ENCODE measurements at places on chromosomes 7 and 10.

DNA sequence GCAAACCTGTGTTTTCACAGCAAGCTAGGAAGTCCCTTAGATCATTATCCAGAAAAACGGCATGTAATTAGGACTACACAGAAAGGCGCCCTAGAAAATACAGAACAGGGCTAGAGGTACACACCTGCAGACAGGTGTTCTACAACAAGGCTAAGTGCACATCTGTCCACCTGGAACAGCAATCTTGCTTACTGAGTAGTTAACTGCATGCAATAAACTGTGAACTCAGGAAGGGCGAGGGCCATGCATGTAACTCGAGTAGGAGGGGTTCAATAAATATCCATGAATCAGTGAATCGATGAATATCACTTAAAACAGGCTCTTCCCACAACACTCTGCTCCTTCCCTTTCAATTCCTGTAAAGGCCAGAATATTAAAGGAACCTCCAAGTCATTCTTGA lies 22.0 kb downstream of the FAM171A1 start:
- no peak for DNase-seq

DNA sequence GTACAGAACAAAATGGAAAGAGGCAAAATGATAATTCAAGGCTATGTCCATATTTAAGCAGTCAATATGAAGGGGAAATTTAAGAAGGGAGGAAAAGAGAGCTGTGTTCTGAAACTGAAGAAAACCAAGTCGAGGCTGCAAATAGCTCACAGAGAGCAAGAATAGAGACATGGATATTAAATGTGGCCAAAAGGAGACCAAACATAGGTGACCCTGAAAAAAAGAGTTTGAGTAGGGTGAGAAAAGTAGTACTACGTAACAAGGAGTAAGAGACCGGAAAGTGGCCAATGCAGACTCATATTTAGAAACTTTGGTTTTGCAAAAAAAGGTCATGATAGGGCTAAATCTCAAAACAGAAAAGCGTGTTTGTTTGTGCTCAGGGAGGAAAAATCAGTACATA lies 84.6 kb downstream of the GNAT3 start:
- no peak for DNase-seq

DNA sequence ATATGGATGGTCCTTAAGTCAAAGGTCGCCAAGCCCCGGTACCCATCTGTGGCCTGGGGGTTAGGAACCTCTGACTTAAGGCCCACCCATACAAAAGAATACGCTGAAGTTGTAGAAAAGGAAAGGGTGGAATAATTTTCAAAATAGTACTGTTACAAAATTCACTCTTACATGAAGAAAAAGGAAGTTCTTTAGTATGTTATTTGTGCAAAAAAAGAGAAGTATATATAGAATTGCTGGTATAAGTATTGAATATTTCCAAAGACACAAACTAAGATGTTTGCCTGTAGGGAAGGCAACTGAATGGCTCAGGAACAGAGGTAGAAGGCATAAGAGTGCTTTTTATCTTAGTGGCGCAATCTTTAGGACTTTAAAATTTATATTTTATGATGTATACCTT lies 78.7 kb downstream of the PRLHR start:
- DNase-seq: no peak

DNA sequence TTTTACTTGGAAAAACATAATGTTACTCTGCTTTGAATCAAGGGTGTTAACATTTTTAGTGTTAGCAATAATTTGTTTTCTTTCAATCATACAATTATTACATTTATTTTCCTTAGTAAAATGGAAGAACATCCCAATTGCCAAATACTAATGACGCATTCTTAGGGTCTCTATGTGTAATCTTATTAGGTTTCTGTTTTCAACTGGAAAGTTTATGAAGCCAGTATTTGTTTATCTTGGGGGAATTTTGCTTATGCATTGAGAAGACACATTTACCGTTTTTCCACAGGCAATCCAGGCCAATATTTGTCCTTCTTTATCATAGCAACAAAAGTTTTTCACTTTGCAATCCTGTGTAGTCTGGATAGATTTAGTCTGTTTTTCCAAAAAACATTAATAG lies 134.5 kb downstream of the CPED1 start:
- no peak for DNase-seq

- no peak for DNase-seq
Measured at GRCh38 chr10:28111712-28112111, 112.8 kb upstream of the ODAD2 start.

- no peak for DNase-seq
Measured at GRCh38 chr10:80579181-80579763, 41.6 kb downstream of the SH2D4B start.

DNA sequence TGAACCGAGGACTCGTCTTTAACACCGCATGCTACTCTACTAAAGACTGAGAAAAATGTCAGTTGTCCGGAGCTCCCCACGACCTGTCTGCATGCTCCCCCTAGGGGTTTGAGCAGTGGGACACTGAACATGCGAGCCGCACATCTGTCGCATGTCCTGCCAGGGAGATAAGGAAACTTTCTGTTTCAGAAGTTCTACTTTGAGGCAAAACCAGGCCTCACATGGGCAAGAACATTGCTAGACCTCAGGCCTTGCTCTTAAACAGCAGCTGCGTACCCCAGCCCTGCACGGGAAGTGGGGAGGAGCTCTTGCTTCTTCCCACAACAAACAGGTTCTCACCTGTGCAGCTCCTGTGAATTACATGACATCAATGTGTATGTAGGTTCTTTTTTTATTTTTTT lies 30.3 kb upstream of the HERPUD2 start:
- DNase-seq: no peak

DNA sequence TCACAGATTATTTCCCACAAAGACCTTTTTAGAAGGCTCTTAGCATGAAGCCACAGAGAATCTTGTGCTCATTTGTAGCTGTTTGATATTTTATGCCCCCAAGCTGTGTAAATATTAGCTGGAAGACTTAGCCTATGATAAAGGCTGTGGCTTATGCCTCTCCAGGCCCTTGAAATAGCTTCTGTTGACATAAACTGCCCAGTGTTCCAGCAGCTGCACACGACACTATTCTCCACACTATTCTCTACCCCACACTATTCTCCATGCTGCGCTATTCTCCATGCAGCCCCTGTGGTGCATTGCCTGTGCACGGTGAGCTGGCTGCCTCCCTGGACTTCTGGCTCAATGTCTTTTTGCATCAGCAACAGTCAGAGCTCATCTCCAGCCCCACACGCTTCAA lies 13.1 kb downstream of the DDC start:
- no peak for DNase-seq

GRCh38 chr7:52723606-52724005 lies 311.8 kb upstream of the POM121L12 start:
- no peak for DNase-seq

DNA sequence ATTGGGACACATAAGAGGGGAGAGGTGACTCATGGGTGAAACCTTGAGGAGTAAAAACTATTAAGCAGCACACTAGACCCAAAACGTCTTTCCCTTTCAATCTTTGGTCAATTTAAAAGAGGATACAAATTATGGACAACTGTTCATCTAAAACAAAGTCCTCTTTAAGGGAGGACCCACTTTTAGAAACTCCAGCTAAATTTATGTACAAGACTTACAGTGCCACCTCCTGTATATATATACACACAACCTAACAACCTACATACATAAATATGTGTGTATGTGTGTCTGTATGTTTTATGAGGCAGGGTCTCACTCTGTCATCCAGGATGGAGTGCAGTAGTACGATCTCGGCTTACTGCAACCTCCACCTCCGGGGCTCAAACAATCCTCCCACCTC lies 18.1 kb upstream of the ZC3HAV1 start:
- DNase-seq: no peak

- DNase-seq: no peak
Measured at GRCh38 chr10:124935946-124936345, 6.0 kb upstream of the ZRANB1 start.

GRCh38 chr10:681670-682318 lies 7.7 kb downstream of the DIP2C start:
- no peak for DNase-seq

GRCh38 chr7:66737667-66738066 lies 2.9 kb upstream of the RABGEF1 start:
- DNase-seq: no peak

DNA sequence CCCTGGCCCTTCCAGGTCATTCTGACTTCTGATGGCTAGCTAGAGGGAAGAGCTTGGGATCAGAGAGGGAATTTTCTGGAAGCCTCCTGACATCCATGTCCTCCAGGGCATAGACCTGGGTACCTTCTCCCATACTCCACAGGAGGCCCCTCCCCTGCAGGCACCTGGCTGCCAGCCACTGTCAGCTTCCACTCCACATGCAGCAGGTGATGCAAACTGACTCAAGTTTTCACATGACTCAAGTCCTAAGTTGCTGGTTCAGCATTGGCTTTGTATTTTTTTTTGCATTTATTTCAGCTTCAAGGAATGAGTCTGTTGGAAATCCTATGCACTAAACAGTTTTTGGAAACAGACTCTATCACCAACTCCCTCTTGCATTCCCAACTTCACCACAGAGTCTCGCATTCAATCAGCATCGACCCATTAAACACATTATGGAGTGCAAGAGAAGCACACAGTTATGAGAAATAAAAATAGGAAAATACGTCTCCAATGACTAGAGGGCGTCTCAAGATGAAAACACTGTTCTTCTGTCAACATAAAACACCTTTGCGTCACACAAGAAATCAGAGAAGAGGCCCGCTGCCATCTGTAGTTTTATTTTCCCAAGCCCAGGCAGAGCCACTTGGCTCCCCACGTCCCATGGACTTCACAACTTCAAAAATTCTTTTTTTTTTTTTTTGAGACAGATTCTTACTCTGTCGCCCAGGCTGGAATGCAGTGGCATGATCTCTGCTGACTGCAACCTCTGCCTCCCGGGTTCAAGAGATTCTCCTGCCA lies 362.6 kb upstream of the MGMT start:
- DNase-seq: no peak

- peak; percentile 21 for DNase-seq
Measured at GRCh38 chr10:15370856-15371701, at the start of gene FAM171A1. Gene FAM171A1, minus strand, starts transcription at chr10:15371289. Its CDS starts 237 bp downstream, at chr10:15371052.

DNA sequence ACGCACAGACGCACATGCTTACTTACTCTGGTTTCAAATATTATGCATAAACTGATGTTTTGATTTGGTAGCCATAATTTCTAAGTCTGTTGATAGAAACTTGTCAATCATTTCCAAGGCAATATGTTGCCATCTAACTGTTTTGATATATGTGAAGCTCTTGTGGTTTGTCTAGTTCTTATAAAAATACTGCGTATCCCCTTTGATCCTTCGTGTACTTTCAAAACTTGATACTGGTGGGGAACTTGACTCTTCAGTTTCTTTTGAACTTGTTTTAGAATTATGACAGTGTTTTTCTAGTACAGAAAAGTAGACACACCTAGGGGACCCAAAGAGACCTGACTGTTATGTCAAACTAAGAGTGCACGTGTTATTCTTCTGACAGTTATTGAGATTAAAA lies 708.0 kb downstream of the LRMDA start:
- DNase-seq: no peak

DNA sequence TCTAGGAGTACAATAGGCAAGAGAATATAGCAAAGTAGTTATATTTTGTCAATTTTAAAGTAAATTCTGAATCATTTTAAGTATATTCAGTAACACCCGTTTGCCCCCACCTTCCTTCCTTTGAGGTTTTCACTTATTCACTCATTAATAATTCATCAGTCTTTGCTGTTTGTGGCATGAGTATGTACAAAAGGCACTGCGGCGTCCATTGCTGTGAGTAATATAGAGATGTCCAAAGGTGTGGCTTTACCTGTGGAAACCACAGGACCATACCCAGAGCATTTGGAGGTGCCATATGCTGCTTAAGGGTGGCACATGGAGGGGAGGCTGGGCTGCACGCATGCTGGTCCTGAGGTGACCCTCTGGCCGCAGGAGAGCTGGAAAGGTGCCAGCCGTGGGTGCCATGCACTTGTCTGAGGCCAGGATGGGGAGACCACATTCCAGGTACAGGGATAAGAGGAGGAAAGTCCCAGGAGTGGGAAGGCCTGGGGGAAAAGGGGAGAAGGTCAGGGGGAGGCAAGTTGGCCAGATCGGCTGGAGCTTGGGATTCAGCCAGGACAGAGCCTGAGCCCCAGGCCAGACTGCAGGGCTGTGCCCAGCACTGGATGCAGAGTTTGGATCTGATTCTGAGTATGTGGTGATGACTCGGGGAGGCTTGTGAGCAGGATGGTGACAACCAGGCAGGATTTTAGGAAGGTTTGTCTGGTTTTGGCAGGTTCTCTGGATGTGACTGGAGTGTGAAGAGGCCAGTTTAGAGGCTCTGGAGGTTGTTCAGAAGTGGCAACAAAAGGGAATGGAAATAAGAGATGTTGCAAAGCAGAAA lies 223.4 kb downstream of the MGMT start:
- DNase-seq: no peak

DNA sequence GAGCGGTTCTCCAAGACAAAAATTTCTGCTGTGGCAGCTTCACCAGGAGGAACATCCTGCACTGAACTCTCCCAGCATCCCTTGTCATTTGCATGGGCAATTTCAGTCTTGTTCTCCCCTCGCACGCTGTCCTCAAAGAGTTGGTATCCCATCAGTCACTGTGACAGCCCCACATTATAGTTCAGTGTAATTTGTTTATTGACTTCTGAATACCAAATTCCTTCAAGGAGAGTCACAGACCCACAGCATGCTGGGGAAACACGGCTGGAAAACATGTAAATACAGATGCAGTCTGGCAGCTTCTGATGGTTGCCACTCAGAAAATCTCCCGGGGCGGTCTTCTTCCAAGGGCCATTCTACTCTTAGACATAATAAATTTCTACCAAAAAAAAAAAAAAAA lies 151.0 kb upstream of the NEBL start:
- no peak for DNase-seq

DNA sequence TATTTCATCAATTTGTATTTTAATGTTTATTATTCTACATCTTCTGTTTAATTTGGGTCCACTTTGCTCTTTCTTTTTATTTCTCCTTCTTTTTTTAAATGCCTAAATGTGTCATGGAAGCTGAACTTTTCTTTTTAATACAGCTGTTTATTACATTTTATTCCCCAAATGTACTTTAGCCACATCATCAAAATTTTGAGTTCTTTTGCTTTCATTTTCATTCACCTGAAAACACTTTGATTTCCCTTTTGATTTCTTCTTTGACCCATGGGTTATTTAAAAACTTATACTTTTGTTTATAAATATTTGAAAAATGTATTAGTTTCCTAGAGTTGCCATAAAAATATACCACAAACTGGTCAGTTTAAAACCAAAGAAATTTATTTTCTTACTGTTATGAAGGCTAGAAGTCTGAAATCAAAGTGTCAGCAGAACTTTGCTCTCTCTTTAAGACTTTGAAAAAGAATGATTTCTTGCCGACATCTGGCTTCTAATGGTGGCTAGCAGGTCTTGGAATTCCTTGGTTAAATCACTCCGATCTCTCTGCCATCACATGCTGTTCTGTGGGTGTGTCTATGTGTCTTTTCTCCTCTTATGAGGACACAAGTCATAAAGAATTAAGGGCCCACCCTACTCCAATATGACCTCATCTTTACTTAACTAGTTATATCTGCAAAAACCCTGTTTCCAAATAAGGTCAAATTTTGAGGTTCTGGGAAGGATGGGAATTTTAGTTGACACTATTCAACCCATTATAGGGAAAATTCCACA lies 225.5 kb downstream of the ANKRD7 start:
- DNase-seq: no peak

GRCh38 chr10:133453516-133454203 lies at the start of gene SCART1:
Gene SCART1, plus strand, starts transcription at chr10:133453945. Its CDS starts 53 bp downstream, at chr10:133453998.
- no peak for DNase-seq

- no peak for DNase-seq
Measured at GRCh38 chr7:50505553-50506210, 55.5 kb upstream of the FIGNL1 start.

GRCh38 chr10:97684866-97685394 lies 2.1 kb downstream of the AVPI1 start:
- DNase-seq: no peak
